Thoracic aorta (tissue), 2 donors: ENCODE measurements at places on chromosomes 1 and 21. TPM values are rescaled to one million over a fixed set of nuclear protein-coding genes. Genes with fewer than 3 reads are reported as not detected.

DNA sequence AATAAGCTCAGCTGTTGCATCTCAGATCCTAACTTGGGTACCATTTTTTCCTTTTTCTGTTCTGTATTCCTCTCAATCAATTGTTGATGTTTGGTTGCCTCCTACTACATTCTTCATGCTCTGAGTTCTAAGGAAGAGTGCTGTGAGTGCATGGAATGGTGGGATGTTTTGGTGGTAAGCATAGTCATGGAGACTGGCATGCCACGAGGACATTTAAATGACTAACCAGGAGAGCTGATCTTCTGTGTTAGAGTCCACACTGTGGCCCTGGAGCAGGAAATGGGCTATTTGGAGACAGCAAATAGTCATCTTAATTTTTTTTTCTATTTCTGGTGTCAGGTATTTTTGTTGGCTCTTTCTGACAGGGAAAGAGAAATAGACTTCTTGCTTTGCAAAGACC lies 69.5 kb upstream of the HSD17B7 start:
- DNase-seq, result no peak

GRCh38 chr1:92509619-92510018 lies 22.9 kb upstream of the GFI1 start:
- DNase-seq, result no peak

DNA sequence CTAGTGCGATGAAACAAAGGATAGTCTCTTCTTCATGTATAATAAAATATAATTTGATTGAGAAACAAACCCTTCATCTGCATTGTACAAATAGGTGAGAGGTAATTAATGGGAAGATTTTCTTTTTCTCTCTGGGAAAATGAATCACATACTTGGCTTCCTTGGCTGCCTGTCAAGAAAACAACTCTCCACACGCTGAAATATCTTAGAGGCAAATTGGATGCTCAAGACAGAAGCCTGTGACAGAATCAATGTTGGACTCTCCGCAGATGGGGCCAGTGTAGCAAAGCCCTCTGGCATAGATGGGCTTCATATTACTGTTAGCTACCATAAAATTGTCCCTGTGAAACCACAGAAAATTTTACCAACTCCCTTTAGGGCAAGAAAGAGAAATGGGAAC lies 186.6 kb downstream of the GRIK1 start:
- no peak for DNase-seq

GRCh38 chr21:41616031-41616591 lies 108.2 kb upstream of the TMPRSS2 start:
- DNase-seq, result peak; percentile 43

DNA sequence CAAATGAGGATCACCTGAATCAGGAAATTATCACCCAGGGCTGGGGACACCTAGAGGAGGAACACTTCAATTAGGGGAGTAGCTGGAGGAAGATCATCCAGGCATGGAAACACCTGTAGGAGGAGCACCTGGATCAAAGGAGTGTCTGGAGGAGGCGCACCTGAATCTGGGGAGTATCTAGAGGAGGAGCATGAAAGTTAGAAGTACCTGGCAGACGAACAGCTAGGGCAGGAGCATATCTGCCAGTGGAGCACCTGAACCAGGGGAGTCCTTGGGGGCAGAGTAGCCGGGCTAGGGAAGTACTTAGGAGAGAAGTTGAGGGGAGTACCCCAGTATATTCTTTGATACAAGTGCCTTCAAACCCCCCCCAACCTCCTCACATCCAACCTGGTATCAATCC lies 1.3 kb downstream of the C1orf210 start:
- no peak for DNase-seq

The BMP8A gene
- not detected for total RNA-seq

The NR1I3 gene
- not detected for total RNA-seq

The LCE1D gene
- total RNA-seq, result not detected

The MTARC2 gene
- total RNA-seq, result 32.1 TPM

DNA sequence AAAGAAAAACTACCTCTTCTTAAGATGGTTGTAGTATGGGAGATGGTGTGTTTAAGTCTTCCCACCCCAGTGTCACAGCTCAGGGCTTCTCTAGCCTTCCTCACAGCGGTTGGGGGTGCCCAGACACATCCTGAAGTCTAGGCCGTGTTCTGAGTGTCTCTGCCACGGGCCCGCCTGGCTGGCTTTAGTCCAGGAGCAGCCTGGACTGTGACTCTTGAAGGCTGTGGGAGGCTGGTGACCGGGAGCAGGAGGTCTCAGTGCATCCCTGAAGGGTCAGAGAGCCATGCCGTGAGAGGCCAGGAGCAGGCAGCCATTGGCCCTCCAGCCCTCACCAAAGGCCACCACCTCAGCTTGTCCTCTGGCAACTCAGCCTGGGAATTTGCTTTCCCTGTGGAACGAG lies 4.5 kb downstream of the EPHX1 start:
- DNase-seq, result no peak

The IL20 gene
- not detected for total RNA-seq

- DNase-seq, result no peak
Measured at GRCh38 chr1:8031176-8031785, 5.2 kb upstream of the ERRFI1 start.

The WDR77 gene
- 24.9 TPM for total RNA-seq

- no peak for DNase-seq
Measured at GRCh38 chr1:85332575-85332974, 56.1 kb upstream of the BCL10 start.

The CSF3R gene
- total RNA-seq, result 28.6 TPM

DNA sequence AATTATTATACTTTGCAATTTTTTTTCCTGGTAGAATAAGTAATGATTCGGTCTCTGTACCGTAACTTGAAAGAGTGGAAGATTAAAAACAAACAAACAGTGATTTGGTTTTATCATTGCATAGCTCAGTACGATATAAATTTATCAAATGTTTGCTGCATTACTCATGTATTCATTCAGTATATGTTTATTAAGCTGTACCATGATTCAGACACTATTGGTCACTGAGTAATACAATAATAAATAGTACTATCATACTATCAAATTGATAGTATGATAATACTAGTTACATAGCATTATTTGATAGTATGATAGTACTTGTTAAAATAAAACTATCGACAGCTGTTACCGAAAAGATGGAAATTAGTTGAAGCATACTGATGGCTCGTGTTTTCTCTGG lies 12.1 kb downstream of the CENPF start:
- no peak for DNase-seq

The MEX3A gene
- not detected for total RNA-seq

DNA sequence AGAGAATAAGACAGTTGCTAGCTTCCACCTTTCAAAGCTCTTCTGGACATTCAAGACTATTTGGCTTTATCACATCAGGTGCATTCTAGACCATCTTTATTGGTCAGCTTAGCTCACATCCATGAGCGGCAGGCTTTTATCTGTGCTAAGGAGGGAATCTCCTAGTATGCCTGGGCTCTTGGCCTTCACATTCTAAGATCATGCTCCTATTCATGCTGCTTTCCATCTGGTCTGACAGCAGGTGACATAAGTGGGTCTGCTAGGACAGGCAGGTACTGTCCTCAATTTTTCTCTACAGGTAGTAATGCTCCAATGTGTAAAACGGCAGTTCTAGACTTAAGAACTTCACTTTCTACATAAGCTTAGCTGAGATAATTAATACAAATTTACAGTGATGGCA lies 39.2 kb upstream of the ADAMTS1 start:
- DNase-seq, result no peak

The TMEM125 gene
- total RNA-seq, result not detected

DNA sequence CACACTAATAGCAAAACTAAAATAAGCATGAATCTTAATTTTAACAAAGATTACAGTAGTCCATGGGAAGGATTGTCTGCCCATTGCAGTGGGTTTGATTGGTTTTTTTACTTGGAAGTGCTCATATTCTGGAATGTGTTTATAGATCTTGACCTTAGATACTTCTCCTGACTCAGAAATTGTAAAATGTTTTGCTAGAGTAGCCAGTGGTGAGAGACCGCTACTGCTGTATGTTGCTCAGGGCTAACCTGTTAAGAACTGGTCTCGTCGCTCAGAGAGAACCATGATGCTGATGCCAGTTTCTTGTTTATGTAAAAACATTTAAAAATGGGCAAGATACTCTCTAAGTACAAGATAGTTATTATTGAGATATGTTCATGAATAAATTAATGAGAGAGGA lies 99.9 kb downstream of the ROR1 start:
- no peak for DNase-seq

- DNase-seq, result no peak
Measured at GRCh38 chr21:28138272-28138671, 854.4 kb downstream of the LTN1 start.

The S100A1 gene
- total RNA-seq, result not detected

- DNase-seq, result no peak
Measured at GRCh38 chr21:29085106-29085752, 11.8 kb upstream of the CCT8 start.

The CELA3B gene
- total RNA-seq, result not detected

DNA sequence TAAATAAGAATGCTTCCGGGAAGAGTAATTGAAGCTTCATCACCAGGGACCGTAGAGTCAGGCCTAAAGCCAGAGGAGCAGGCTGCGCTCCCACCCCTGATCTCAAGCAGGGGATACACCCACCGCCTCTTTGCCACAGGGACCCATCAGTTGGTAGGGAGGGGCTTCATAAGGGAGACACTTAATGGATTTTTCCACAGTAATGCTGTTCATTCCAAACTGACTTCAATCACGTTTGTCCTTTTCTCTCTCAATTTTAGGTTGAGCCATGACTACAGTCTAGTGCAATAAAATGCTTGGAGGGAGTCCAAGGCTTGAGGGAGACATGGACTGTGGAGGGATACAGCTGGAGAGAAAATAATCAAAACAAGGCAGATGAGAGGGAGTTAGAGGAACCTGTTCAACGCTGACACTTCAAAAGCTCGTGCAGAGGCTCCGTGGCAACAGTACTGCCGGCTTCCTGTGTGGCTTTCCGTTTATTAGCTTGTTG lies 111.5 kb downstream of the SEC16B start:
- no peak for DNase-seq

The BATF3 gene
- 26.6 TPM for total RNA-seq

DNA sequence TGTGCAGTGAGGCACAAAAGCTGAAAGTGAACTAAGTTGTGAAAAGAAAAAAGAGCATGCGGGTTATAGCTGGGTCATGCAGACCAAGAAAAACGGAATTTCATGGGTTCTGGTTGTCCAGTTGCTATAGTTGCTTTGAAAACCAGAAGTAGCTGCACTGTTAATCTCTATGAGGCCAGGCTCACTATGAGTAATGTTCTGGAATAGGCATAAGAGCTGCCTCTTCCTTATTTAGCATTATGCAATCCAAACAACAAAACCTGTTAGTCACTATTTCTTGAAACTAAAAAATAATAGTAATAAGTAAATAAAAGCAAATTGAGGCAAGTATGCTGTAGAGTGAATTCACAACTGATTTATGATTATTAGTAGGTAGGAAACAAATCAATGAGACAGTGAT lies 1383.7 kb downstream of the MRPL39 start:
- DNase-seq, result no peak

GRCh38 chr1:62301726-62302390 lies 17.4 kb downstream of the KANK4 start:
- DNase-seq, result no peak

DNA sequence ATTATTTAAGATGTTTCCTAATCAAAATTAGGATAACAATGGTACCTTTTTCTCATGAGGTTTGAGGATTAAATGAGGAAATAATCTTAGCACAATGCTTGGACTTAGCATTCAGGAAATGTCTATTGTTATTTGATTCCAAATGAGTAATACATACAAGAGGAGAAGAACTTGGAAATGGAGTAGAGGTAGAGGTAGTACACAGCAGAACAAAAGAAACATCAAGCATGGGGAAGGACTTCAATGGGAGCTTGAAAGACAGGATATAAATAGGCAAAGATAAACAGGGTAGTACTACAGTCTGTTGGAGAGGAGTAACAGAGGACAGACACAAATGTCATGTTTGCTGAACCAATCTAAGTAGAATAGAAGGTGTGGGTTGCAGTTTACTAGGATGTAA lies 59.5 kb upstream of the RGS2 start:
- no peak for DNase-seq

- no peak for DNase-seq
Measured at GRCh38 chr1:45299981-45300668, 26.6 kb upstream of the HPDL start.

GRCh38 chr1:36112823-36113222 lies 12.2 kb downstream of the COL8A2 start:
- no peak for DNase-seq

The OR2M7 gene
- total RNA-seq, result not detected

DNA sequence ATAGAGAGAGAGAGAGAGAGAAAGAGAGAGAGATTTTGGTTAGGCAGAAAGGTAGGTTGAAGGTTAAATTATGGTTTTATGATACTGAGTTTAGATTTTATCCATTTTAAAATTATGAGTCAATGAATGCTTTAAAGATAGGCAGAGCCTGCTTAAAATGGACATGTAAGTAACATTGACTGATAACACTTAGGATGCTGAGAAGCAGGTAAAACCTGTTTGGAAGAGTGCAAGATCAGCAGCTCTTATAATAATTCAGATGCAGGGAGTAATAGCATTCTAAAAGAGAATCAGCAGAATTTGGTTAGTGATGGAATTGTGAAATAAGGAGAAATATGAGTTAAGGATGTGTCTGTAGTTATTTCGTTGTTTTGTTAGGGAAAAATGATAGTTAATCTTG lies 446.6 kb downstream of the PLA2G4A start:
- no peak for DNase-seq

GRCh38 chr1:155012026-155012546 lies 9.5 kb downstream of the ZBTB7B start:
- DNase-seq, result peak; percentile 46

The OLIG2 gene
- total RNA-seq, result not detected

The ZNF691 gene
- 19.8 TPM for total RNA-seq

The TEDDM1 gene
- total RNA-seq, result not detected

- DNase-seq, result no peak
Measured at GRCh38 chr21:34887105-34887442, 162.0 kb downstream of the RUNX1 start.

GRCh38 chr1:156544592-156545102 lies 27.7 kb downstream of the IQGAP3 start:
- DNase-seq, result no peak

DNA sequence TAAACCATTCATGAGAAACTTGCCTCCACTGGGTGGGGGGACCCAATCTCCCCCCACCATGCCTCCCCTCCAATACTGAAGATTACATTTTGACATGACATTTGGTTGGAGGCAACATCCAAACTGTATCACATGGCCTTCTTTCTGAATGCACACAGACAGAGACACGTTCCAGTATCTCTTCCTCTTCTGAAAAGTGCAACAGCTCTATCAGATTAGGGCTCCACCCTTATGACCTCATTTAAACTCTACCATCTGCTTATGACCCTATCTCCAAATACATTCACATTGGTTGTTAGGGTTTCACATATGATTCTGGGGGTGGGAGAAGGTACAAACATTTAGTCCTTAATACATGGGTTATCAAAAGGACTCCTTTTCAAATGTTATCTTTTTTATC lies 481.8 kb upstream of the NFIA start:
- DNase-seq, result no peak

DNA sequence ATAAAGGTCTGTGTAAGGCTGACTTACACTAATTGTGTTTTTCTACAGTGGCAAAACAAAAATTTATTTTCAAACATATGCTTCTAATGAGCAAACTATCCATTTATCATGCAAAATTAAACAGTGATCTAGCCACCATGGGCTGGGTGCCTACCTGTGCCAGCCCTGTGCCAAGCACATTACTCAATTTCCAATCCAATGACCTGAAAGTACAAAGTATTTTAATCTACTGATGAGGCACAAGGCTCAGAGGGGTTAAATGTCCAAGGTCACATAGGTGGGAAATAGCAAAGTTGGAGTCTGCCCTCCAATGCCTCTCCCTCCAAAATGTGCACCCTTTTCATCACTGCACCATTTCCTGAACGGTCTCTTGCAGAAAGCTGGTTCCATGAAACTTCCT lies 279.1 kb upstream of the FMN2 start:
- DNase-seq, result no peak

GRCh38 chr1:78497201-78497600 lies 6.4 kb downstream of the PTGFR start:
- no peak for DNase-seq

The RPE65 gene
- not detected for total RNA-seq
